ENCODE measurements at places on chromosomes 12 and 14.

- no peak for DNase-seq
Measured at GRCh38 chr14:51444353-51445000, 204.4 kb downstream of the TMX1 start.

- DNase-seq: peak; percentile 48
Measured at GRCh38 chr12:51421266-51421884, 3.3 kb upstream of the SLC4A8 start.

- DNase-seq: no peak
Measured at GRCh38 chr14:57848353-57848752, 17.5 kb downstream of the SLC35F4 start.

GRCh38 chr12:17999174-17999801 lies 90.7 kb downstream of the RERGL start:
- DNase-seq: no peak

Data from bone marrow (tissue), 2 donors.